ENCODE measurements at places on chromosomes 3 and 15. TPM values are rescaled to one million over a fixed set of nuclear protein-coding genes. Genes with fewer than 3 reads are reported as not detected.

Gene SLC2A2
- 0.07 TPM for polyA plus RNA-seq

Gene CFAP100
- polyA plus RNA-seq, result 1.0 TPM

Gene NANOGP8
- polyA plus RNA-seq, result 0.82 TPM

Gene EFHB
- polyA plus RNA-seq, result 6.8 TPM

Gene FOXB1
- not detected for polyA plus RNA-seq

Gene CTXND1
- 22.5 TPM for polyA plus RNA-seq

Gene QARS1
- 294 TPM for polyA plus RNA-seq

Gene NLGN1
- polyA plus RNA-seq, result 11.9 TPM

Measured in left lung (tissue), 14 donors.